ENCODE measurements at places on chromosomes 3 and 15. TPM values are rescaled to one million over a fixed set of nuclear protein-coding genes. Genes with fewer than 3 reads are reported as not detected.

DNA sequence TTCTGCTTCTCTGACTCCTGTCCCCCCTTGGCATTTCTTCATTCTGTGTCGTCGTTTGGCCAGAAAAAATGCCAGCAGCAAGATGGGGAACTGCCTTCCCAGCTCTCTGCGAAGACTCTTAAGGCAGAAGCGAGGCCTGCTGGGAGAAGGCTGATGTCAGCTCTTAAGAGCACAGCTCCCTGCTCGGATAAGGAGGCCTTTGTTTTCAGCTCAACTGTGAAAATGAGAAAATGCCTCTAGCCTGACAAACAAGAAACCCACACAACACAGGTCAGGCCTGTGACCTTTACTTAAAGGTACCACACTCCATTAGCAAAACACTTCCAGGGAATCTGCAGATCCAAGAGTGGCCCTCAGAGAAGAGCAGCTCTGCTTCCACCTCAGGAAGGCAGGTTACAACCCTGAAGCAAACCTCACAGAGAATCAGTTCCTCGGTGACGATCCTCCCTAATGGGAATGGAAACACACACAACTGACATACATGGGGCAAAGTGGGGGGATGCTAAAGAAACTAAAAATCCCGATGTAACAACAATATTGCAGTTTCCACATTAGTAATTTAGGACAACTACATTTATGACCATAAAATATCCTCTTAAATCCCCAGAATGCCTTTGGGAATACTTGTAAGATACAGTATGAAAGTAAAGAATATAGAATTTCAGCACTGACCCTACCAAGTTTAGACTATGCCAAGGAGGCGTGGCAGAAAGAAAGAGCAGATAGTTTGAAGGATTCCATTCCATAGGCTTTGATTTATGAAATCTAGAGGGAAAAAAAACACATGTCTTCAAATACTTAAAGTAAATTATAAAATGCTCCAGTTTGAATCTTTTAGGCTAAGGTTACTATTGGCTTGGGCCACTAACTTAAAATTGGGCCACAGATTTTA lies 52.1 kb downstream of the VGLL4 start:
- peak; percentile 93 for DNase-seq

GRCh38 chr3:32797776-32798175 lies 20.0 kb upstream of the TRIM71 start:
- DNase-seq: no peak

DNA sequence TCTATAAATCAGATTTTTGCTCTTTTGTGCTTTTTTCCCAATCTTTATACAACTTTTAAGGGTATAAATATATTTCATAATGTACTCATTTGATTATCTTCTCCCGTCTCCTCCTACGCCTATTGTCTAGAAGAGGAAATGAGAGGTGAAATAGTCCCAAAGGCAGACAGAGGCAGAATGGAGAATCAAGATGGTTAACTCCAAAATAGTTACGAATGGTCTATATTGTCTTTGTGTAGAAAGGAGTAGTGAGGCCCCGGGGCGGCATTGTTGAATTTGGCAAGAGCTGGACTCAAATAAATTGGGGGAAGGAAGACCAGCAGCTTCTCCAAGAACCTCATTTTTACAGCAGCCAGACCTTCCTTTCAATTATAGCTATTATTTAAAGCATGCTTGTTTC lies 23.9 kb downstream of the ITPR1 start:
- DNase-seq: no peak

GRCh38 chr15:76517910-76518309 lies 181.3 kb downstream of the ISL2 start:
- no peak for DNase-seq

- no peak for DNase-seq
These were observed 14.5 kb upstream of the SLC6A1 start for GRCh38 chr3:10977892-10978510.

- no peak for DNase-seq
These were observed 18.0 kb downstream of the SPICE1 start for GRCh38 chr3:113496924-113497323.

DNA sequence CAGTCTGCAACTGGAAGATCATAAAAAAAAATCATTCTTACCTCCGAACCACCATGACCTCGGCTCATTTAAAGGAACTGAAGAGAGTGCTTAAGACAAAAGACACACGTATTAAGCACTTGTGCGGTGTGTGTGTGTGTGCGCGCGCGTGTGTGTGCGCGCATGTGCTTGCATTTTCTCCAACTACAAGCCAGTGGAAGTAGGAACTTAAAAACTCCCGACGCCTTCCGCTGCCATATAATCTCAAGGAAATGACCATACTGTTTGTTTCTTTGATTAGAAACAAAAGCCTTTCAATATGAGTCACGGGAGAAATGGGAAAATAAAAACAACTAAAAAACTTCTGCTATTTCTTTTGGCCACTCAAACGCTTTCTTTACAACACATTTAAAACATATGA lies 32.4 kb downstream of the FRMD4B start:
- no peak for DNase-seq

CTXND1 gene
- total RNA-seq: under 0.01 TPM

PROK2 gene
- not detected for total RNA-seq

DNA sequence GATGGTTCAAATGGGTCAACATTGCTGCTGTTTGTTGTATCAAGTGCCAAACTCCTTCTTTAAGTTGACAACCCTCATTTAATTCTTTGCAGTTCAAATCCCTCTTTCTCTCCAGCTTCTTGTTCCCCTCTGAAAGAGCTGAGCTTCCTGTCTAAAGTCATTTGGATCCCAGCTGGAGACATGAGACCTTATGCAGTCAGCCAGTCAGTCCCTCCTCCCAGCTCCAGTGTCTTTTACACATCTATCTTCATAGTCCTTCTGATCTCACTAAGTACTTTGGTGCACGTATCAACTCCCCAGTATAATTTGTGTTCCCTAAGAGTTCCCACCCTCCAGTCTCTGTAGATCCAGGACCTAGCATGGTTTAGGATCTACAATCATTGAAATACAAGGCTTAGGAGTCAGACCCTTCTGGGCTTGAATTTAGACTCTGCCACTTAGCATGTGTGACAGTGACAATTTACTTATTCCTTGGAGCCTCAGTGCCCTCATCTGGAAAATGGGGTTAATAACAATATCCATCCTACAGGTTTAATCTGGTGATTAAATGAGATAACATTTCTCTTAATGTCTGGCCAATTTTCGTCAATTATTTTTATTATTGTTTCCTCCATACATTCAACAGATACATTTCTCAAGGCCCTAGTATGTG lies 102.8 kb upstream of the SEMA6D start:
- DNase-seq: no peak

Data from kidney epithelial cell (primary cell).